Transverse colon (tissue), 4 donors: ENCODE measurements at places on chromosomes 5 and 9. TPM values are rescaled to one million over a fixed set of nuclear protein-coding genes. Genes with fewer than 3 reads are reported as not detected.

Gene GAPVD1
- total RNA-seq = 66.8 TPM

- no peaks in the 10 kb centered on the region for H3K27me3 ChIP-seq
- no peak overlapping the region for H3K4me3 ChIP-seq
- H3K36me3 ChIP-seq = no peaks in the 10 kb centered on the region
- no peak overlapping the region for H3K27ac ChIP-seq
These were observed 90.9 kb downstream of the CFAP90 start for GRCh38 chr5:7759951-7760580.

DNA sequence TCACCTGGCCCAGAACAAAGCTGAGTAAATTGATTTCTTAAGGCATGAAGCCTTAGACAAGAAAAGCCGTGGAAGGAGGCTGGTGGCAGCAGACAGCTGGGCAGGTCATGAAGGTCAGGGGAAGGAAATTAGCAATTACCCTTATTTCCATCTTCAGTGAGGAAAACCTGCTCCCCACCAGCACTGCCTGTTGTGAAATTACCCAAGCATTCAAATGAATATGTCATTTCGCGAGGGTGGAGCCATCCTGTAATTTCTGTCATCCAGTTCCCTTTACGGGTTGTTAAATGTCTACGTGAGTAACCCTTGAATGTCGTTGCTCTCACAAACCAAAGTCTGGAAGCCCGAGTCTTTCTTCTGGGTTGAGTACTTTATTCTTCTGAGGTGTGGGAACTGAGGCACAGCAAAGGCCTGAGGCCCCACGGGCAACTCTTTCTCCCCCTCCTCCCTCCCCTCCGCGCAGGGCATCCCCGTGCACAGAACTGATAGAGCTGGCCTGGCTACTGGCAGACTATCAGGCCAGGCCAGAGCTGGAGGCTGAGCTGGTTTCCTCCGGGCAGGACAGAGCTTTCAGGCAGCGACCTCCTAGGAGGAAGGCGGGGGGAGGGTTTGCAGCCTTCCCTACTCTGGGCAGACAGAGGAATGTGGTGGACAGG is 22.0 kb upstream of the AK3 start:
- peak; percentile 53 for DNase-seq
- H3K4me3 ChIP-seq = peak overlapping the region; percentile 19
- no peaks in the 10 kb centered on the region for H3K36me3 ChIP-seq
- H3K27ac ChIP-seq = peak overlapping the region; percentile 57
- no peaks in the 10 kb centered on the region for H3K27me3 ChIP-seq

DNA sequence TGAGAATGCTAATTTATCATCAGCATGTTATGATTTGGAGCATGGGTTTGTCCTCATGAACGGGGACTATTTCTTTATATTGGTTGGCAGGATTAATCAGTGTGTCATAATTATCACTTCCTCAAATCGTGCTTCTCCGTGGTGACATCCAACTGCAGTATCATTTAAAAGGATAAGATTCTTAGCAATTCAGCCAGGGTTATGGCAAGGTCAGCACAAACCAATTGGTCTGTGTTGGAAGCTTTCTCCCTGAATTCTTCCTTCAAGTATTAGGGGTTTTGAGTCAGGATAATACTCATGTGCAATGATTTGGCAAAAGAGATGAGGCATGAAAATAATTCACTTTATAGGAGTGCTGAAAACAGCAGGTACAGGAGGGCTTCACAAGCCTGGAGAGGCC is 5.5 kb upstream of the CAMLG start:
- DNase-seq = no peak
- H3K27me3 ChIP-seq = no peaks in the 10 kb centered on the region

GRCh38 chr5:12910641-12911040 is 1006.4 kb upstream of the CTNND2 start:
- no peaks in the 10 kb centered on the region for H3K36me3 ChIP-seq
- H3K27ac ChIP-seq = no peak overlapping the region
- no peaks in the 10 kb centered on the region for H3K27me3 ChIP-seq
- no peak for DNase-seq

GRCh38 chr5:145619806-145620310 is 215.3 kb downstream of the PRELID2 start:
- H3K4me1 ChIP-seq = no peaks in the 10 kb centered on the region
- H3K4me3 ChIP-seq = no peak overlapping the region
- DNase-seq = no peak
- H3K36me3 ChIP-seq = no peaks in the 10 kb centered on the region

DNA sequence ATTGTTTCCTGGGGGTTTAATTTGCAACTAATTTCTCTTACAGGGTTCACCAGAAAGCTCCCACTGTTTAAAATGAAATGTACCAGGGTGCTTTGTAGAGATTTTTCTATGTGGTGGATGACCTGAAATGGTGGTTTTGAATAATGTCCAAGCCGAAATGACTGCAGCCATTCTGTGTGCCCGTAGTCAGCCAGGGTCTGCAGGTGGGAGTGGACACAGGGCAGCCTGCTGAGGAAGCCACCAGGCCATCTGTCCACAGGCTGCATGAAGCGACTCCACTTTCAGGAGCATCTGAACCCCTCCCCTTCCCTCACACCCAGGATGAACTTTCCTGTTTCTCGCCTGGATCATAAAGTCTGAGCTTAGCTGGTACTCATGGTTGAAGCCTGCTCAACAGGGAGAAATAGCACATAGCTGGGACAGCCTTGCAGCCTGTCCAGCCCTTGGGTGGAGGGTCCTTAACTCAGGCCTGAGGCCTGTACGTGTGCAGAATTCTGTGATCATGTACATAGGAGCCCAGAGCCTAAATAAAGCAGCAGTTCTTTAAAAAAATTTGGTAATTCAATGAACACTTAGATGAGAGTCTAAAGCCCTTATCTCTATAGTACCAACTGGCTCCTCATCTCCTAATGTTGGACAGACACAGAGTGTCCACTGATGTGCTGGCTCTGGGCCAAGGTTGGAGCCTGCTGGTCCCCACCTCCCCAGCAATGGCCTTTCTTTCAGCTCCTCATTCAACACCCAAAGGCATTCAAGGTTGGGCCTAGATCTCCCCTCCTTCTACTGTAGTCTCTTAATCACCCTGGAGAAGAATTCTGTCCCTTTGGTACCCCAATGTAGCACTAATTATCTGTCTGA is 72.8 kb downstream of the SHB start:
- H3K27ac ChIP-seq = no peak overlapping the region
- H3K36me3 ChIP-seq = no peaks in the 10 kb centered on the region
- no peaks in the 10 kb centered on the region for H3K27me3 ChIP-seq

GRCh38 chr9:97419309-97419867 is 7.5 kb downstream of the TDRD7 start:
- no peak overlapping the region for H3K4me3 ChIP-seq
- H3K4me1 ChIP-seq = peaks cover 51% of the 10 kb centered on the region
- DNase-seq = no peak
- H3K36me3 ChIP-seq = no peaks in the 10 kb centered on the region
- H3K27ac ChIP-seq = peak overlapping the region; percentile 77
- H3K27me3 ChIP-seq = no peaks in the 10 kb centered on the region

DNA sequence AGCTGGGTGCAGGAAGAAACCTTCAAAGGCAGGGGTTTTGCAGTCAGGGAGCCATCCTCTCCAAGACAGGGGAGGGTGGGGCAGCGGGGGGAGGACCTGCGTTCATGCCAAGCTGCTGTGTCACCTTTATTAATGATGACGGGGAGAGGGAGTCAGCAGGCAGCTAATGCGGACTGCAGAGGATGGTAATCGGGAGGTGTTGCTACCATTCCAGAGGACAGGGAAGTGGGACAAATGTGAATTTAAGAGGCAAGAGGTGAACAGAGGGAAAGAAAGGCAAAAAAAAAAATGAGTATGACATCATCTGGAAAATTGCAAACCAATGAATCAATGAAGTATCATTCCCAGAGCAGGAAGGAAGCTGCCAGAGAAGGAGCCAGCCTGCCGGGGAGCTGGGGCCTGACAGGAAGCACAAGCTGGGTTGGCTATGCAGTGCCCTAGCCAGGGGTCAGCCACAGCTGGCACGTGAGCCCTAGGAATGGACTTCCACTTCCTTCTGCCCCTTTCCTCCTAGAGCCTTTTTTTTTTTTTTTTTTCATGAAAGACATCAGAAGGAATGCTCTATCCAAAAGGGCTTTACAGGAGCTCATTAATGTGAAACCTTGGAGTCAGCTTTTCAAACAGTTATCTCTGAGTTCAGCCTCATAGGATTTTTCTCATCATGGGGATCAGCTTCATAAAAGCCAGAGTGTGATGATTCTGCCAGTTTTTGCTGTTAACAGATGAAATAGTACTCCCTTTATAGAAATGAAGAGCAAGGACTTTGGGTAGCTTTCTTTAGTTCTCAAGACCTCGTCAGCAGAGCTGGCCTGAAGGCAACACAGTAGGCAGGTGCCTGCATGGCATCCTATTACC is 9.2 kb downstream of the INSYN2B start:
- H3K27ac ChIP-seq = no peak overlapping the region
- no peaks in the 10 kb centered on the region for H3K36me3 ChIP-seq
- no peaks in the 10 kb centered on the region for H3K27me3 ChIP-seq
- DNase-seq = no peak
- H3K4me1 ChIP-seq = no peaks in the 10 kb centered on the region

DNA sequence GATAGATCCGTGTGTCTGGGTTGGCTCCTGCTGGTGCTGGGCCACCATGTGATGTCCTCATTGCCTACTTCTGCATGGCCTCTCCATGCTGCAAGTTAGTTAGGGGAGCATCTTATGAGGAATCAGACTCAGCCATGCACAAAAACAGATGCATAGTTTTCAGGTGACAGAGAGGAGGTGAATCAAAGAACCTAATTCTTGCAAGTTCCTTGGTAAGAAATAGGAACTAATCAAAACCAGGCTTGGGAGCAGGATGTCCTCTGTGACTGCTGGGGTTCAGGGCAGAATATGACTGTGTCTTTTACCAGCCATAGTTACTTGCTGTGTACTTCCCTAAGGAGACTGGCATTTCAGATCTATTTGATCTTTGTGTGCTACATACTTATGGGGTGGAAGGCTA is 61.6 kb downstream of the C9orf152 start:
- no peak for DNase-seq
- H3K4me3 ChIP-seq = no peak overlapping the region
- H3K36me3 ChIP-seq = no peaks in the 10 kb centered on the region
- peaks cover 15% of the 10 kb centered on the region for H3K4me1 ChIP-seq
- no peaks in the 10 kb centered on the region for H3K27me3 ChIP-seq

DNA sequence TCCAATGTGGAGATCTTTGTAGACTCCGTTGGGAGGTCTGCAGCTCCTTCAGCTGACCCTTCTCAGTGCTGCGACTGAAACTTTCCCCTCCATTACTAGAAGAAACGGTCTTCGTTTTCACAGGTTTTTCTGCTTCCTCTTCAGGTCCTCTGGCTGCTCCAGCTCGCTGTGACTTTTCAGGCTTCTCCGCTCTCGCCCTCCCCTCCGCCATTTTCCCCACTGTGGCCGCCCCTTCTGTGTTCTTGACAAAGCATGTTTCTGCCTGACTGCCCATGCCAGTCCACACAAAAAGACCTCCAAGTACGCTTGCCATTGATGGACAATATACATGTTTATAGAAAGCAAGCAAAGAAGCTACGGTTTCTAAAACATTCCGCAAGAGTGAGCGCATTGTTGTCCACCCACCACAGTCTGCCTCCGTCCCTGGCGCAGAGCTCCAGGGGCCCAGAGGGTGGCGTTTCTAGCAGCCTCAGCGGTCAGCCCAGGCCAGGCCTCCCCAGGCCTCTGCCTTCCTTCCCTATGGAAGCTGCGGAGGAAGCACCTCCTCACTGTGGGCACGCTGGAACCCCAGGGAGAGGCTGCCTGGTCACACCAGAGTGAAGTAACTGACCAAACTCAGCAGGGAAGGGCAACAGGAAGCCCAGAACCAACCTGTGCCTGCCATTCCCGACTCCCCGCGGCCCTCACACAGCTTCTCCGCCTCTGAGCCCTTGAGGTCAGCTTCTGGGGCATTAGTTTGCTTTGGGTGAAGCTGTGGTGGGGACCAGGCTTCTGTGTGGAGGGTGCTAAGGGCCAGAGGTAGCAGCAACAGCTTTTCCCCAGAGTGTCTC is 19.9 kb upstream of the S1PR3 start:
- H3K4me1 ChIP-seq = no peaks in the 10 kb centered on the region
- H3K36me3 ChIP-seq = no peaks in the 10 kb centered on the region

DNA sequence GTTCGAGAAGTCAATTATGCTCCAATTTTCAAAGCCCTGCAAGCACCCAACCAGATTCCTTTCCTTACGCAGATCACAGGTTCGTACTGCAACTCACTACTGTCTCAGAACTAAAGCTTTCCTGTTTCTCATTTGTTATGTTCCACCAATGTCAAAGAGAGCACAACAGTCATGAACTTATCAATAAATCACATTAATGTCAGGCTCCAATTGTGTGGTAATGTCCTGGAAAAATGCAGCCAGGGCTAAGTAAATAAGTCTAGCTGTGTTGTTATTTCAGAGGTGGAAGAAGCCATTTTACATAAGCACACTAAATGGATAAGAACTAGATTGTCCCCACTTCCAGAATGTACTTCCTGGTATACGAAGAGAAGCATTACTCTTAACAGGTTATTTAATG is 488.6 kb upstream of the PTGER4 start:
- H3K36me3 ChIP-seq = no peaks in the 10 kb centered on the region
- no peak overlapping the region for H3K4me3 ChIP-seq
- H3K27me3 ChIP-seq = no peaks in the 10 kb centered on the region
- H3K27ac ChIP-seq = no peak overlapping the region
- no peaks in the 10 kb centered on the region for H3K4me1 ChIP-seq

- H3K27ac ChIP-seq = no peak overlapping the region
- DNase-seq = peak; percentile 19
- H3K4me1 ChIP-seq = no peaks in the 10 kb centered on the region
- H3K27me3 ChIP-seq = peaks cover under 1% of the 10 kb centered on the region
- no peaks in the 10 kb centered on the region for H3K36me3 ChIP-seq
- no peak overlapping the region for H3K4me3 ChIP-seq
These were observed 73.7 kb downstream of the TENT4A start for GRCh38 chr5:6786786-6787495.

Gene EDIL3
- 5.6 TPM for total RNA-seq

Gene COX7C
- 343 TPM for total RNA-seq

DNA sequence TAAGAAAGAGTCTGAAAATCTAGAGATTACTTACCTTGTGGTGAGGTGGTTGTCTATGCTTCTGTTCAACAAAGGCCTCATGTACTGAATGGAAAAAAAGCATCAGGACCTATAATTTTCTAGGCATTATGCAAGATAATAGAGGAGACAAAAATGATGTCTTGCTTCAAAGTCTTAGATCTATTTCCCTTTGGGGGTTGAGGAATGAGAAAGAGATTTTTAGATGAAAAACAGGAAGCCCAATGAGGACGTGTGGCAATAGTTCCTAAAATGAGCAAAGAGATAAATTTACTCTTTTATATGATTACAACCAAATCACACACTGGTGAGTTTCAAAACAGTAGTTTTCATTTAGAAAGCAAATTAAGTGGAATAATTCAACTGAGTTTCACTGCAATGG is 99.5 kb downstream of the GHR start:
- no peaks in the 10 kb centered on the region for H3K27me3 ChIP-seq
- no peaks in the 10 kb centered on the region for H3K36me3 ChIP-seq
- no peak overlapping the region for H3K27ac ChIP-seq
- peaks cover 22% of the 10 kb centered on the region for H3K4me1 ChIP-seq

Gene FOXI1
- not detected for total RNA-seq

DNA sequence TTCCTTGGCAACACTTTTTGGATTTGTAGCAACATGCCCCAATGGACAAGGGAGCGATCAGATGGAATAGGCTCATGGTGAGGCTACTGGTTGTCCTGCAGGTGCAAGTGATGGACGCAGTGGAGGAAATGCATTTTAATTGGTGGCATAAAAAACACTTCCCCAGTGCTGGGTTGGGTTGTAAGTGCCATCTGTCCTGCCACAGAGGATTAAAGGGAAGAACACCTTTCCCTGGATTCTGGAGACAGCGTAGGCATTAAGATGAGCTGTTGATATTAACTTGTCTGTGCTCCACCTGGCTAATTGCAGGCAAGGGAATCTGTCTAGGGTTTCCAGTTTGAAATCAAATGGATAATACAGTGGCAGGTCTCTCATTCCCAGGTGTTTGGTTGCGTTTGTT is 173.4 kb downstream of the ZNF462 start:
- no peaks in the 10 kb centered on the region for H3K4me1 ChIP-seq
- no peaks in the 10 kb centered on the region for H3K36me3 ChIP-seq
- no peaks in the 10 kb centered on the region for H3K27me3 ChIP-seq
